ENCODE measurements at places on chromosomes 16 and 17. TPM values are rescaled to one million over a fixed set of nuclear protein-coding genes. Genes with fewer than 3 reads are reported as not detected.

DNA sequence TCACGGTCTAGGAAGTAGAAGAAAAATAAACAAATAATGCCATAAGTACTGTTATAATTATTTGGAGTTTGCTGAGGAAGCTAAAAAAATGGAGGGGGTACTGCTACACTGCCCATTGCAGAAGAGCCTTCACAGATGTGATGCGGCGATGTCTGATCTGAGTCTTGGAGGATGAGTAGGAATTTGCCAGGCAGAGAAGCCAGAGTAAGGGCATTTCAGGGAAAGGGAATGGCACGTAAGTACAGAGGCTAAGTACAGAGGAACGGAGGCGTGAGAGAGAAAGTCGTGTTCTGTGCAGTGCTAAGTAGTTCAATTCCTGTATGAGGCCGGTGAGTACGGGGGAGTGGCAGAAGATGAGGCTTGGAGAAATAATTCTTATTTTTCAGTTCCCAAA lies 741 bp upstream of the GRB2 start:
- no peak for DNase-seq

GRCh38 chr17:565521-565920 lies 149.1 kb downstream of the VPS53 start:
- no peak for DNase-seq

GRCh38 chr17:78601577-78602190 lies 24.5 kb upstream of the DNAH17 start:
- no peak for DNase-seq

- no peak for DNase-seq
Measured at GRCh38 chr16:19419698-19420075, 2.0 kb downstream of the TMC5 start.

DNA sequence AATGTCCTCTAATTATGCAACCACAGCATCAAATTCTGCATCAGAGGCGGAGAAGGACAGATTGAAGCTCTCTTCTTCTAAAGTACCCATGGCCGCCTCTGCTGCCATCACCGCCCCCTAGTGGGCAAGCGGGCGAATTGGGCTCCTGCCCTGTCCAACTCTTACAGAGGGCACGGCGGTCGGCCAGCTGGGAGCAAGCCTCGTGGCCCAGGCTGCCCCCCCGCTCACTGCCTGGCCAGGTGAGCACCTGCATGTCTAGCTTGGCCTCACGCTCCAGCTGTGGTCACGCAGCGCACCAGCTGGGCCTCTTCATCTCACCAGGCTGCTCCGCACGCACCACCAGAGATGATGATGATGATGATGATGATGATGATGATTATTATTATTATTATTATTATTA lies 146.1 kb upstream of the TOM1L1 start:
- DNase-seq: no peak

DNA sequence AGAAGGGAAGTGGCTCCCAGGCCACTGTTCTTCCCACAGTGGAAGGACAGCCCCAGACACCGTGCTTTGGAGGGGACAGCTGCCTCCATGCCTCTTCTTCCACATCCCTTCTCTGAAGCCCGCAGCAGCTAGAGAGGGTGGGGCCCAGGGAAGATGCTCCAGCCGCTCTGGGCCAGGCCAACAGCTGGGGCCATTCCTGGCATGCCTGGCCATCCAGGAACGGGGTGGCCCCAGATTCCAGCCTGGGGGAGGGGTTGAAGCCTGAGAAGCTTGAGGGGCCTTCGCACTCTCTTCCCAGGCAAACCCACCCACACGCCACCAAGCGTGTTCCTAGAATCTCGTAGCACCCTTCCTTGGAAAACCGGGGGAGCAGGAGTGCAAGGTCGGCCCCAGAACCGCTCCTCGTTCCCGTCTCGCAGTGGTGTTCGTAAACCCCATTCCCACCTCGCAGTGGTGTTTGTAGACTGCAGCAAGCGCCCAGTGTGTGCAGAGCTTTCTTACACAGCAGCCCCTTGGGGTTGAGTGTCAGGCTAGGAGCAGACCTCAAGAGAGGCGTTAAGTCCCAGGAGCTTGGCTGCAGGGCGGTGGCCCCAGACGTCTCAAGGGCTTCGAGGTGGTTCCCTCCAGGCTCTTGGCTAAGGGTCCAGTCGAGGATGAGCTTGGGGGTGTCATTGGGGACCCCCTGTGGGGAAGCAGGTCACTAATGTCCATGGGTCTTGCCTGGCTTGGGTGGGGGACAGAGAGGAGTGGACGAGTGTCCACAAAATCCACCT lies 2.7 kb downstream of the CDH15 start:
- no peak for DNase-seq

Gene KRTAP2-2
- total RNA-seq: 0.63 TPM

Gene CD300LB
- not detected for total RNA-seq

Gene MYCBPAP
- total RNA-seq: 0.74 TPM

Gene PROCA1
- total RNA-seq: 0.60 TPM

Gene MT1E
- total RNA-seq: 217 TPM

Gene KLHL10
- 0.13 TPM for total RNA-seq

DNA sequence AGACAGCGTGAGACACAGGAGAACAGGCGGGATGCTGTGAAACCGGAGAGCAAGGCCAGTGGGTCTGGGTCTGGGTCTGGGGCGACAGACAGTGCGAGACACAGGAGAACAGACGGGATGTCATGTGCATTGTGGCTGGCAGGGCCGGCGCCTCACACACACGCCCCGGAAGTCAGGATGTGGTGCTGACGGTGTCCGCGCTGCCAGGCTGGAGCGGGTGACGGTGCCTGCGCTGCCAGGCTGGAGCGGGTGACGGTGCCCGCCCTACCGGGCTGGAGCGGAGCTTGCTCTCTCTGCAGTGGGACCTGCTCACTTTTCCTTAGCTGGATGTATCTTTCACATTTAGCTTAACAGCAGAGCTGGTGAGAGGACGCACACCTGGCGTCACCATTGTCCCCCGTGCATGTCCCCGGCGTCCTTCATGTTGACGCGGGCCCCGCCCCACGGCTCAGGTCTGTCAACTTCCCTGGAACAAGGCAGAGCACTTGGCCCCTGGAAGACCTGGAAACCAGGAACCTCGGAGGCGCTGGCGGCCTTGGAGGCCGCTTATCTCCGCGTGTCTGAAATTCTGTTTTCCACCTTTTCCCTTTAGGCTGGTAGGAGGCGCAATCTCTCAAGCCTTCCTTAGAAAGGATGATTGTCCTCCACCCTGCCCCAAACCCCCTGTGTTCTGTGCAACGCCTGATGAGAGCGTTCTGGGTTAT lies 43.0 kb upstream of the ZNF750 start:
- DNase-seq: no peak

- no peak for DNase-seq
Measured at GRCh38 chr17:27548369-27548768, 82.6 kb upstream of the LGALS9 start.

- DNase-seq: no peak
Measured at GRCh38 chr17:36017799-36018198, at the start of gene CCL23. Gene CCL23 (minus strand): TSS chr17:36017972. CDS start chr17:36017897, 75 bp downstream.

DNA sequence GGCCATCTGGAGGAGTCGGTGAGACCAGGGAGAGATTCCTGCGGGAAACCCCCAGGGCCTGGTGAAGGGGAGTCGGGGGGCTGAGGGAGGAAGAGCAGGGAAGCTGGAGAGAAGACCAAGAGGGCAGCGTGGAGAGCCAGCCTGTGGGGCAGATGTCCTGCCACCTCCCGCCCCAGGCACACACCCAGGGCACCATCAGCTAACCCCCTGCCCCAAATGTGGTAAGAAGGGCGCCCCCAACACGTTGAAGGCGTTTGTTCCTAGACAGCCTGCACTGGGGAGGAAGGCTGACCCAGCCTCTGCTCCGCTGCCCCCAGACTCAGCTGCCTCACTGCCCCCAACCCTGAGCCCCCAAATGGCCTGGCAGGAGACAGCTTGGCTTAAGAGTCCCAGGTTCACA lies 1.3 kb downstream of the BAIAP3 start:
- DNase-seq: no peak

DNA sequence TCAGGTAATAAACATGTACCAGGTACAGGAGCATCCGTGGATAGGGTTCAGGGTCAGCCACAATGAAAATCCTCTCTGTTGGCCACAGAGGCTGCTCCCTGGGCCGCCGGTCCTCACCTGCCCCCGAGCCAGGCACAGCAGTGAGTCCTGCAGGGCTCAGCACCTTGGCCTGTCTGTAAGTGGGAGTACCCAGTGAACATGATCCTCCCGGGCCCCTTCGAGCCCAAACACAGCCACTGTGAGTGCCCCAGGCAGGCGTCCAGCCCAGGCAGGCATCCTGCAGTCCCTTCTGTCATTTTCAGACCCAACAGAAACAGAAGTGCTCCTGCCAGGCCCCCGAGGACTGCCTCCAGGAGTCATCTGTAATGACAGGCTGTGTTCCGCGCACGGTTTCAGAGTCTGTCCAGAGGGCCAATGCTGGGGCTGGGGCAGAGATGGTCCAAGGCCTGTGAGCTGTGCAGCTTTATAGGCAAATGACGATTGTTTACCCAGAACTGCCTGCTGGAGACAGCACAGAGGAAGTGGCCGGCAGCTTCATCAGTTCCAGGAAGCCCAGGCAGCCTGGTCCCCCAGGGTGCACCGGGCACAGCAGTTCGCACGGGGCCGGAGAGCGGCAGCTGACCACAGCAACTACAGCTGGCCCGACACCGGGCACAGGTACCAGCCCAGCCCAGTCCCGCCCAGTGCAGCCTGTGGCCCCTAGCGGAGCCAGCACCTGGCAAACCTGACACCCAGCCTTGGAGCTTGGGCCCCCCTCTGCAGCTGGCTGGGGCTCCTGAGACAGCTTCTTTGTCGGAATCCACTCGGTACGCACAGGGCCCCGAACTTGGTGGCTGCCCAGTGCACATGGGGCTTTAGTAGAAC lies 13.2 kb downstream of the SLC7A5 start:
- no peak for DNase-seq

Gene RAB11FIP4
- total RNA-seq: 0.03 TPM

- no peak for DNase-seq
Measured at GRCh38 chr17:82603981-82604448, 44.2 kb downstream of the WDR45B start.

- peak; percentile 49 for DNase-seq
Measured at GRCh38 chr16:23801378-23801777, 34.4 kb upstream of the PRKCB start.

DNA sequence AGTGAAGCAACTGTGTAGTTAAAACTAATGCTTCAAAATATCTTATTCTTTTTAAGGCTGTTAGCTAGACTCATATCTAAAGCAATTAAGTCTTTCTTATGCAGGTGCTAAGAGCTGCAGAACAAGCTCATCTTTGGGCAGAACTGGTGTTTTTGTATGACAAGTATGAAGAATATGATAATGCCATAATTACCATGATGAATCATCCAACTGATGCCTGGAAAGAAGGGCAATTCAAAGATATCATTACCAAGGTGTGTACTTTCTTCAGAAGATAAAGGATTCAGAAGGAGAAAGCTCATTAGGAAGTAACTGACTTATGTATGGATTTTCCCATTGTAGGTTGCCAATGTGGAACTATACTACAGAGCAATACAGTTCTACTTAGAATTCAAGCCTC lies 23.9 kb downstream of the PTRH2 start:
- no peak for DNase-seq

Gene KRT12
- not detected for total RNA-seq

DNA sequence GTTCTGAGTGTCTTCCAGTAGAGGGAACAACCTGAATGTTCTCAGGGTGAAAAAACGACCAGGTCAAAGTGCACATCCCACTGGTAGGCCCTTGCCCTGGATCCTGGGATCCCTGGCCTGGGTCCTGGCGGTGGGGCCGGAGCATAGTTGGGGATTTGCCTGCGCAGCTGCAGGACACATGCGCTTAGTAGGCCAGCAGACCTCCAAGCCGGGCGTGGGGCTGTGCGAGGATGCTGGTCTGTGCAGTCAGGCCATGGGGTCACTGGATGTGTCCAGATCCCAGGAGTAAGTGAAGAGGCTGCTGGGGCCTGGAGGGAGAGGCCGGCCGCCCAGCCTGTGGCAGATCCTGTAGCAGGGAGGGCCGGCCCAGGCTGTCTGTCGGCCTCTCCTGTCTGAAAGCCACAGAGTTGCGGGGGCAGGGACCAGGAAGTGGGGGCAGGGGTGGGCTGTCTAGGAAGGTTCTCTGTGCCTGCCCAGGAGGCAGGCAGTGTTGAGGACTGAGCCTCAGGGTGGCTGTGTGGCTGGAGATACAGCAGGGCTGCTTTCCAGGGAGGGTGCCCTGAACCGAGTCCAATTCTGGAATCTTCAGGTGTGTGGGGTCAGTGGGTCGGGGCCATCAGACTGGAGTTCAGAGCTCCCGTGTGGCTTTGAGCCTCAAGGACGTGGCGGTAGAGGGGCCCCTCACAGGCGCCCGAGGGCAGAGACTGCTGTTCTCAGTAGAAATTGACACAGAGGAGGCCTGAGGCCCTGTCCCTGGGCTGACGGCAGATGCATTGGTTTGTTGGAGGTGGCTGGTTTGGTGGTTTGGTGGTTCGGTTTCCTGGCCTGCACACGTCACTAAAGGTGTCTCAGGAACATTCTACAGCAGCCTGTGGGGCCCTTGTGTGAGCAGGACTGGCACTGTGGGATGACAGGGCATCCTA lies 17.2 kb upstream of the NUDT16L1 start:
- DNase-seq: no peak

DNA sequence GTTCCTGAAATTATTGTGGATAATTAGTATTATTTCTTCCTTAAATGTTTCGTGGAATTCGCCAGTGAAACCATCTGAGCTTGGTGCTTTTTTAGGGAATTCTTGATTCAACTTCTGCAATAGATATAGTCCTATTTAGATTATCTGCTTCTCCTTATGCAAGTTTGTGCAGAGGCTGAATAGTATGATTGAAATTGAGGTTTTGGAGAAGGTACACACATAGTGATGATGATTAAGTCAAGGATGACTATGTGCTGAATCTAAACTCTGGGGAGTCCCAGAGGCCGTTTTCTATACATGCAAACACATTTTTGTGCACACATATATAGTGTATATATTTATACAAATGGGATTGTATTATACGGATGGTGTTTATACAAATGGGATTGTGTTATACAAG lies 5.2 kb upstream of the MYH4 start:
- no peak for DNase-seq

Data from HFFc6 (cell line).